ENCODE measurements at places on chromosomes 5 and 9.

DNA sequence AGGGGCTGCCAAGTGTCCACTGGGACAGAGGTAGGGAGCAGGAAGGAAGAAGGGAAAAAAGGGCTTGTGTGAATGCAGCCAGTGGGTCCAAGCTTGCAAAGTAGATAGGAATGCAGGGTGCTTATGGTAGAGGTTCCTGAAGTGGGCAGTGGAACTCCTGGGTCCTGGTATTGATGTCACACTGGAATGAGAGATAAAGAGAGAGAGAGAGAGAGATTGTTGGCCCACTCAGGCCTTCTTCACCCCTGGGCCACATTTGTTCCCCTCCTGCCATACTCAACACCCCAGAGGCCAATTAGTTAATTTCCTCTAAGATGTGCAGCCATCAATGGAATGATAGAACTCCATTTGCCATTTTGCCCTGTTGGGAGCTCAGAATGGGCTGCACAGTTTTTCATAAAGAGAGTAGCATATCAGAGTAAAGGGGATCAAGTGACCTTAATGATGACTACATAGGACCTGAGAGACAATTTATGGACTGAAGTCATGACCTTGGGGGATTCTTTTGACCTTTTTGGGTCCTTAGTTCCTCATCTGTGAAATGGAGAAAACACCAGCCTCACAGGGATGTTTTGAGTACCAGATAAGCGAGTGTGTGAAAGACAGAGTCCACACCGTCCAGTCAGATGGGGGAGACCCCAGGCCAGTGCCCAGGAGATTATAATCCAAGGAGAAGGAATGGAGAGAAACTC, 52.9 kb downstream of the PPARGC1B start:
- no peak for DNase-seq

- DNase-seq: no peak
These were observed 216.1 kb downstream of the TRIM36 start for GRCh38 chr5:114953565-114953964.

DNA sequence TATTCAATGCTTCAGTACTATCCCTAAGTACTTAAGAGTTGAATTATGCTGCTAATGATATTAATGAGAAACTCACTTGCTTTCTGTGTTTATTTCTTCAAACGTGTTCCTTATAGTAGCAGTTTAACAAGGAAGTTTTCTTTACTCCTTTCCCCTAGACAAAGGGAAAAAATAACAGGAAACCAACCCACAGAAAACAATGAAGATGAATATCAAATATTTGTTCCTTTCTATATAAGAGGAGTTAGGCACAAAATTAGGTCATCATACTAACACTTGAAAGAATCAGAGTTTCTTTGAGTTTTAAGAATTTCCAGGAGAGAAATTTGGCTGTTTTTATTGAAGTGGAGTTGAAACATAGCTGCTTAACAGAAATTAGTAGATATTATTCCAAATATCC, 15.4 kb upstream of the OCLN start:
- no peak for DNase-seq

DNA sequence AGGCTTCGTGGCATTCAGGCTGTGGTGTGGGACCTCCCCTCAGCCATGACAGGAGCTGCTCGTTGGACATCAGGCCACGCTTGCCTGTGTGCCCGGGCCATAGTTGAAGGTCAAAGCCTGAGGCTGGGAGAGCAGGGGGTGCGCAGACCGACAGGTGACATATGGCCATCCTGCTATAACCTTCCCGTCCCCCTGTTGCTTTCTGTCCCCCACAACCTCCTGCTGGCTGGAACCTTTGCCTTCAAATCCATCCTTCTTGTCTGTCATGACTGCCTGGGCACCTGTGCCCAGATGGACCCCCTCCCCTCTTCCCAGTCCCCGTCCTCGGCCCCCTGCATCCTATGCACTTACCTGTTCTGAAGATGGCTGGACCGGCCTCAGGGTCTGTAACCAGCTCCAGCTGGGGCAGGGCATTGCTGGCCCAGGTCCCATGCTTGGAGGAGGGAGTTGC, 83.2 kb downstream of the WNK2 start:
- DNase-seq: no peak

DNA sequence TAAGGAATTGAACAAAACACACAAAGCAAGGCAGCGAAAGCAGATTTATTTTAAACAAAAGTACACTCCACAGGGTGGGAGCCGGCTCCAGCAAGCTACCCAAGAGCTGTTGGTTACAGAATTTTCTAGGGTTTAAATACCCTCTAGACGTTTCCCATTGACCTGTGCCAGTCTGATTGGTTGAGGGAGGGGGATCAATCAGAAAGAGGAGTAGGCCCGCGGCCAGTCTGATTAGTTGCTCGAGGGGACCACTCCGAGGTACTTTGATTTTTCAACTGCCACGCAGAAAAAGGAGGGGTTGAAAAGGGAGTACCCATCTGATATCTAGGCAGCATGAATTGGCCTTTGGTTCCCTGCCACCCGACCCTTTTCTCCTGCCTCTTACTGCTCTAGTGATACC, 998 bp downstream of the SRP19 start:
- DNase-seq: no peak

DNA sequence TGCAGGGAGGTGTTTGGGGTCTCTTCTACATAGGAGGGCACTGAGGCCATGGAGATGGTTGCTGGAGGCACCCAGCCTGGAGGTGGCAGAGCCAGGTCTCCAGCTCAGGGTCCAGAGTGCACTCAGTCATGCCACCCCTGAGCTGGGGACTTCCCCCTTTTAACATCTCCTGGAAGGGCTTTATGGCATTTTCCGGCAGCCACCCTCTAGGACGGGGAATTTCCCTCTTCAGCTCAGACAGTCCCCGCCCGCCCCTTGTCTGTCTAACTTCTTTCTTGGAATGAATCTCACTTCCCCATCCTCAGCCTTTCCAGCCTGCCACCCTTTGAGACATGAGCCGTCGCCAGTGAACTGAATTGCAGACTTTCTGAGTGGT, 49.9 kb downstream of the COL15A1 start:
- no peak for DNase-seq

GRCh38 chr5:2688586-2688985, 62.9 kb downstream of the IRX2 start:
- DNase-seq: no peak

DNA sequence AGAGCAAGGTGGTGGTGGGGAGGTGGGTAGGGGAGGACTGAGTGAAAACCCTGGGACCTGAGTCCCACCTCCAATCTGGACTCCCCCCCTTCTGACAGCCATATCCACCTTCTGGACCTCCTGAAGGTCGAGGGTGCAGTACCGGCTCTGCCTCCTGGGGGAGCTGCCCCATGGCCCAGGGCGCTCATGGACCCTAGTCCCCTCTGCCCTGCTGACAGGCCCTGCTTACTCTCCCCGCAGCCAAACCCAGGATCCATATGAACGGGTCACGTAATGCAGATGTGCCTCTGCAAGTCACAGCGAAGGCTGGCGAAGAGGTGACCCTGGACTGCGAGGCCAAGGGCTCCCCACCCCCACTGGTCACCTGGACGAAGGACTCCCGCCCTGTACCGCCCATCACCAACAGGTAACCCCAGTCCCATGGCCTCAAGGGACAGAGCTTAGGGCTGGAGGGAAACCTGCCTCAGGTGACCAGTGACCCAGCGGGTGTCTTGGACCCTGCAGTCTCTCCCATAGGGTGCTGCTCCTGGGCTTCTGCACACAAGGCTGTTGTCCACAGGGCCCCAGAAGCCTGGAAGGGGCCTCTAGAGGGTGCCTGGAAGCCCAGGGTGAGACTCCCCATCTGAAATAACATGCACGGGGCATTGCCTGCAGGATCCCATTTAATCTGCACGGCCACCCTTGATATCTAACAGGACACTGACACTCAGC, 61.7 kb downstream of the HMCN2 start:
- DNase-seq: peak; percentile 92

DNA sequence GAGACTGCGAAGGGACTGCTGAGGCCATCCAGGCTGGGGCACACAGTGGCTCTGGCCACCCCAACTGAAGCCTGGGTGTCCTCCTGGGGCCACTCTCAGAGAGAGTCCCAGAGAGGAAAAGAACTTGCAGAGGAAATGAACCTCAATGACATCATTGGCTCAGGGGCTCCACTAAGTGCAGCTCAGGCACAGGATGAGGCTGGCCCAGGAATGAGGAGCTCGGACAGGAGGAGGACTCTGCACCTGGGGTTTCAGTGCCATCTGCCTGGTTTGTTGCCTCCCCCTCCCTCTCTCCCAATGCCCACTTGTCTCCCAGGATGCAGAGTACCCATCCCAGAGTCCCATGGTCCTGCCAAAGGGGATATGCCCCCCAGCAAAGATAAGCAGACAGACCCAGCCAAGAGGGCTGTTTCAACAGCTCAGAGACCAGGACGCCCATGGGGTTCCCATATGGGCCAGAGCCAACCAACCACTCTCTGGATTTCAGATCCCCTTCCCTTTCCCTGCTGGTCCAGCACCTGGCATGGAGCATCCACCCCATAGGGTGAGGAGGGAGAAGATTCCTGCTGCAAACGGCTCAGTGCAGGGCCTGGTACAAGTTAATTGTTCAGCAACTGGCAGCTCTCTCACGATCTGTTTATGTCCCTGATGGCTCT, 26.9 kb upstream of the OLFM1 start:
- DNase-seq: no peak

DNA sequence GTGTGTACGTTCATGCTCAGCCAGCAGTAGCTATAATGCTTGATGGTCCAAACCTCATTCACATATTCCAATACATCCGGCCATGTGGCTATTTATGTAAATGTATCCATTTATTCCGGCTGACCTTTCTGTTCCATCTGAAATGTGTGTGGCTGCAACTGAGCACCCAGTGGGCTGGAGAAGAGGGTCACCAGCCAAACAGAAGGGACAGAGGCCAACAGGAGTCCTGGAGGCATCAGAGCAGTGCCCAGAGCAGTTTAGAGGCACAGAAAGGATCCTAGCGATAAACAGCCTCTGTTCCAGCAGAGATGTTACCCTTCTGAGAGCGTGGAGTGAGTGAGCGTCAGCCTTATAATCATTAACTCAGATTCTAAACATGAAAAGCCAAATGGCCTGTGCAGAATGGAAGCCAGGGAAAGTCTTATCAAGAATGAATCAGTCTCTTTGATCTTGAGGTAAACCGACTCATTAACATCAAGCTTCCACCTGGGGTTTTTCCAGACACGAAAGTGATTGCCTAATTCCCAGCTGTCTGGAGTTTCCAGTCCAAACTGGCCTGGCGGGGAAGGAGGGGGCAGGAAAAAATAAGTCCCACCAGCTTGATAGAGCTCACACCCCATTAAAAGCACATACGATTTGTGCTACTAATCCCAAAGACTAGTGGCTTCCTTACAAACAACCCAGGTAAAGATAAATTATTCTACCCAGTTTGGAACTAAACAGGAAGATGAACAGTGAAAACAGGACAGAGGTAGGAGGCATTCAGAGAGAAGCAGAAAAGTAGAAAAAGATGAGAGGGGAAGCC, 55.7 kb downstream of the SUSD1 start:
- peak; percentile 22 for DNase-seq

- no peak for DNase-seq
These were observed 27.9 kb downstream of the BICD2 start for GRCh38 chr9:92736563-92737215.

- DNase-seq: no peak
These were observed 13.3 kb upstream of the MRPS30 start for GRCh38 chr5:44795496-44795895.

GRCh38 chr5:18119156-18119785, 485.0 kb downstream of the TAF11L14 start:
- DNase-seq: peak; percentile 54

DNA sequence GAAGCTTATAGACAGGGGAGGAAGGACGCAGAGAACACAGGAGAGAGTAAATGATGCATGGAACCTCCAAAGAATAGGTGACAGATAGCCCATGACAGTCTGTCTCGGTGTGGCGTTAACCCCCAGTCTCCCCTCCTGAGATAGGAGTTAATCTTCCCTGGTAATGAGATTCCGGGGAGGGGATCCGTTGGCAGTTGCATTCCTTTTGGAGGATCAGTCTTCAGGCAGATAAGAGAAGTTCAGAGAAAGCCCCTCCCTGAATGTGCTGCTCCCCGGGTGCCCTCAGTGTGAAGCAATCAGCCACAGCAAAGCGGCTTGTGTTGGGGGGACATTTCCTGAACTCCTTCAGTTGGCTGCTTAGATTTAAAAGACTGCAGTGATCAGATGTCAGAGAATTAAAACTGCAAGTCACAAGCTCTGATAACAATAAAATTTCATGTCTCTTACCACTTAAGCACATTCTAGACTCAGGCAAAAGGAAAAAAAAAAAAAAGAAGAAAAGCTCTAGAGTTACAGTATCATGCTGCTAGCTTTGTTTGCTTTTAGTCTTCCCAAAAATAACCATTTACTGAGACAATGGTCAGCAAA, 121.1 kb downstream of the EGFLAM start:
- DNase-seq: peak; percentile 7

DNA sequence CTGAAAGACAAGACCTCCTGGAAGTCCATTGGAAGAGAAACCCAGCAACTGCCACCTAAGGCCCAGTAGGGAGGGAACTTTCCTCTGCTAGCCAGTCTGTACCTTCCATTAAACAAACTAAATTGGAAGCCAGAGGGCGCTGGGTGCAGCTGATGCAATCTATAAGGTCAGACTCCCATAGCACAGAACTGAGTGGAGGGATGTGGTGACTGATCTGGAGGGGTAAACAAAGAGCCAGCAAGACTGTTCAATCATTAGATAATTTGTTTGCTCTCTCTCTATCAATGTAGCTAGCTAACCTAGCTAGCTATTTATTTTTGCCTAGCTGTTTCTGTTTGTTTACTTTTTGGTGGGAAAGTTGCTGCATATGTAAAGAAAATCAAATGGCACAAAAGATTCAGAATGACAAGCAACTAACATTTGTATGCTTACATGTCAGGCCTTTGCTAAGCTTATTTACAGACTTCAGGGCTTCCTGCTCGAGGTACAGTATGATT, 291.8 kb upstream of the DAB2 start:
- DNase-seq: peak; percentile 51

- no peak for DNase-seq
These were observed 129.6 kb downstream of the SEC61B start for GRCh38 chr9:99351647-99352046.

- DNase-seq: no peak
These were observed 3.9 kb upstream of the ADCY2 start for GRCh38 chr5:7391814-7392692.

DNA sequence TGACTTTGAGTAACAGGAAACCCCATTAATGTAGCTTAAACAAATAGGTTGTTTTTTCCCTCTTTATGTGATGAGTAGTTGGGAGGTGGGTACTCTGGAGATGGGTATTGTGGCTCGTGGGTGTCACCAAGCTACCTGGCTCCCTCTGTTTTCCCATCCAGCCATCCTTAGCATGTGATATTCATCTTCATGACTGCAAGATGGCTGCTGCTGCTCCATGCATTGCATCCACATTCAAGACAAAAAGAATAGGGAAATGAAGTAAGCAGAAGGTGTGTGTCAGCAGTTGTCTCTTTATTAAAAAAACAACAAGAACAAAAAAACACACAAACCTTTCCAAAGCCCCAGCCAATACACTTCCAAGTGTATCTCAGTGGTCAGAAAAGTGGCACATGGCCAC, 6.5 kb upstream of the ARHGAP26 start:
- no peak for DNase-seq
